Psoas muscle (tissue), 8 donors: ENCODE measurements at places on chromosomes 6 and 20. TPM values are rescaled to one million over a fixed set of nuclear protein-coding genes. Genes with fewer than 3 reads are reported as not detected.
A peak's percentile ranks its signal among the peaks of the same experiment; 100 is the strongest.

GRCh38 chr6:109344226-109344625, 38.0 kb downstream of the CD164 start:
- DNase-seq, result no peak

DNA sequence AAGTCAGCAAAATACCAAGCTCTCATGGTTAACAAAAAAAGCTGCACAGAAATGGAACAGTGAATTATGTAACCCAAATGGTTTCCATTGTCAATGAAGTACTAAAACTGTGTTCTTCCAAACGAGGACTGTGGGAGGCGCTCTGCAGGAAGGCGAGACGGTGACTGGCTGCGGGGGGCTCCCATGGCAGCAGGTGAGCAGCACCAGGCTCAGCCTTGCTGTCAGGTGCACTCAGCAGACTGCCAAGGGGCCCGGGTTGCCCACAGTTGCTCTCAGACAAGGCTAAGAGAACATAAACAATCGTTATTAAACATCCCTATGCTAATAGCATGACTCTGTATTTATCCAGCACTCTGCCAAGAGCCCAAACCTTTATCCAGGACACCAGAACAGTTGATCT, 630.3 kb upstream of the ARID1B start:
- no peak for DNase-seq

- DNase-seq, result no peak
Measured at GRCh38 chr6:42017021-42017643, 33.2 kb upstream of the TAF8 start.

DNA sequence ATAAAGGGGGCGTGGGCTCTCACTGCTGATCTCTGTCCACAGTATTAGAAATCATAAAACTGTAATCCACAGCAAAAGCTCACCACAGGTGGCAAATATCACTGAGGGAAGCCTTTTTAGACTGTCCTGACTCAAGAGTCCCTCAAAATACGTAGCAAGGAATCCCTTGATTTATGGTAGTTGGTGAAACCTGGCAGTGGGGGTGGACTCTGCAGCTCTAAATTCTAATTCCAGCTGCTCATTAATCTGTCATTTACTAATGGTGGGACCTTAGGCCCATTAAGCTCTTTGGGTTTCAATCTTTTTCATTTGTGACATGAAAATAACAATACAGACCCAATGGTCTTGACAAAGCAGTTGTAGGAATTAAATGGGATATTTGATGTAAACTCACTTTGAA, 32.3 kb downstream of the GMDS start:
- DNase-seq, result no peak

DNA sequence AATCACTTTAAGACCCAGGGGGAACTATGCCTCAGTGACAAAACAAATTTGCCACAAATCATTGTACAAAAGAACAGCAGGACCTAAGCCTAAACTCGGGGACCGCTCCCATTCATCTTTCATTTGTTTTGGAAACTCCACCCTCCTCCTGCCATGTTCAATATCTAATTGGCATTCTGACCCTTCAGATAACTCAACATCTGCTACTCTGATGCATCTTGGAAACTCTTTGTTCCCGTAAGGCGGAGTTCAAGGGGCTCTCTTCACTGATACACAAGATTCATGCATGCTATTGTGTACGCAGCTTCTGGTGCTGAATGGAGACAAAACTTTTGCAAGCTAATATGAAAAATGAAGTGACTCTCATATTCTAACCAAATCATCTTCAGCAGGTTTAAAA, 187.6 kb downstream of the ZFP64 start:
- no peak for DNase-seq

- no peak for DNase-seq
Measured at GRCh38 chr6:81613606-81614005, 138.9 kb downstream of the TENT5A start.

DNA sequence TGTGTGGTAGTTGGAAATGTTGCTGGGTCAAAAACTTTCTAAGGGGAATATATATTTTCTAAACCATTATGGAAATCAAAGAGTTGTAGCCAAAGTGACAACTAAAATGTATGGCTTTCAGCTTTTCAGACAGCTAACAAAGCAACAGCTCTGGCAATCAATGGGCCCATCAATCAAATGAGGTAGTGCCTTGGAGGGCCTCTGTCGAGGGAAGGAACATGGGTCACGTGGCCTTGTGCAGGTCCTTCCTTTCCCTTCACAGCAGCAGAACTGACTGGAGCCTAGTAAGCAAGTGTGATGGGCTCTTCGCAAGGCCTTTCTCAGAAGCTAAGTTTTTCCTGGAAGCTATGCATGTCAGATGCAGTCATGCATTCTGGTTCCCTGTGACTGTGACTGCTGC, 17.9 kb downstream of the FAXC start:
- DNase-seq, result no peak

- DNase-seq, result no peak
Measured at GRCh38 chr6:138673346-138674014, 100.1 kb upstream of the CCDC28A start.

DNA sequence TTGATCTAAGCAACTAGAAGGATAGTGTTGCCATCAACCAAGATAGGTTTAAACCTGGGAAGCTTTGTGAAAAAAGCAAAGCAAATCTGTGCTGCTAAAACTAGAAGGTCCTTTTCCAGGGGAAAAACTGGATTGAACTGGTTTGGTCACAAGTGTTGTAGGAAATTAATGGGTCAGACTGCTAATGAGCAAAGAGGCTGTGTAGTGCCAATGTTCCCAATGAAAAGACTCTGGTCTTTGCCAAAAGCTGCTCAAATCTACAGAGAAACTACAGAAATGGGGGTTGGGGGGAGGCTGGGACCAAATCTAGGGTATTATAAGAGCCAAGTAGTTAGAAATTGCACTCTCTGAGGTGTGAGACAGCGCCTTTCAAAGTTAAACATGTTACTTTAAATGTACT, 85.0 kb downstream of the PLCG1 start:
- no peak for DNase-seq

DNA sequence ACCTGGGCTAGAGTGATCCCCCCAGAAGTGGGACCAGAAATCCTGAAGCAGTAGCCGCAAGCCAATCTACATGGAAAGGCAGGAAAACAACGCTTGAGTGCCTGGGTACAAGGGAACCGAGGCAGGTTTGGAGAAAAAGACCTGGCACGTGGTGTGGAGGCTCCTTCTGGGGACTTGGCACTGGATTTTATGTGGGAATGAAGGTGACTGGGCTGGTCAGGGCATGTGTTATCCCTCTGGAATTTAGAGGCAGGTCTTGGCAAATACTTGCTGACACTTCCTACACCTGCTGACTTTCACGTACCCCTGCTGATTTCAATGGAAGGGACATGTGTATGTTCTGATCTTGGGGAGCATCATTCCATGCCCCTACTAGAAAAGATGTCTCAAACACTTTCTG, 25.0 kb upstream of the FAM217A start:
- DNase-seq, result no peak

DNA sequence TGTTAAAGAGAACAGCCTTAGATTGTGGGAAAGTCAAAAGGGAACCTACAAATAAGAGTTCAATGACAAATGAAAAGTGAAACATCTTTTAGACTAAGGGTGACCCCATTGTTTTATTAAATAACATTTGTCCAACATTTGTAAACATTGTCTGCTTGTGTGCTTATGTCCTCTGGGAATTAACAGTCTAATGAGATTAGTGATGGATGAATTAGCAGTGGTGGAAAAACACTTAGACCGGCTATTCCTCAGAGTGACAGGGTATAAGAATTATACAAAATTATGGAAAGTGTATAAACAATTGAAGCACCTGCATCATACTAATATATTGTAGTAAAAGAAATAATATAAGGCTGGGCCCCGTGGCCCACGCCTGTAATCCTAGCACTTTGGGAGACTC, 29.3 kb upstream of the HFE start:
- DNase-seq, result no peak

DNA sequence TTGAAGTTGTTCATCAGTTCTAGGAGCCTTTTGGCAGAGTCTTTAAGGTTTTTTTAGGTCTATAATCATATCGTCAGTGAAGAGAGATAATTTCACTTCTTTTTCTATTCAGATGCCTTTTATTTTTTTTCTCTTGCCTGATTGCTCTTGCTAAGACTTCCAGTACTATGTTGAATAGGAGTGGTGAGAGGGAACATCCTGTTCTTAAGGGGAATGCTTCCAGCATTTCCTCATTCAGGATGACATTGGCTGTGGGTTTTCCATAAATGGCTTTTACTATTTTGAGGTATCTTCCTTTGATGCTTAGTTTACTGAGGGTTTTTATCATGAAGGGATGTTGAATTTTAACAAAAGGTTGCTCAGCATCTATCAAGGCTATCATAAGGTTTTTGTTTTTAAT, 109.5 kb downstream of the CLVS2 start:
- no peak for DNase-seq

DNA sequence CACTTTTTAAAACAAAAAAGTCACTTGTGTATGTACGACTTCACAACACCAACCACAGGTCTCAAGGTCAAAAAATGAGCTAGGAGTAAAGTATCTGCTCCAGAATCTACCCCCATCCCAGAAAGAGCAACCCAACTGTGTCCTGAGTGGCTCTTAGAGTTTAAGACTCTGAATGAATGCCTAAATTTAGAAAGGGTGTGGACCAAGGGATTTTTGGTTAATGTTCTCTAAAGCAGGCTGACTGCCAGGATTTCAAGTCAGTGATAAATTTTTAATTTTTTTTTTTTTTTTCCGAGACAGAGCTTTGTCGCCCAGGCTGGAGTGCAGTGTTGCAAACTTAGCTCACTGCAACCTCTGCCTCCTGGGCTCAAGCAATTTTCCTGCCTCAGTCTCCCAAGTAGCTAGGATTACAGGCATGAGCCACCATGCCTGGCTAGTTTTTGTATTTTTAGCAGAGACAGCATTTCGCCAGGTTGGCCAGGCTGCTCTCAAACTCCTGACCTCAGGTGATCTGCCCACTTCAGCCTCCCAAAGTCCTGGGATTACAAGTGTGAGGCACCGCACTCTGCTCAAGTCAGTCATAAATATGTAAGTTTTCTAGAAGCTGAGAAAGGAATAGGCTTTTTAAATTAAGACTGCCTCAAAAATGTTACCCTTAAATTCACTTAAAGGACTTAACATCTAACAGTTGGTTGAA, 20.2 kb downstream of the STAU1 start:
- no peak for DNase-seq

GRCh38 chr6:55448451-55448850, 121.2 kb downstream of the GFRAL start:
- no peak for DNase-seq

DNA sequence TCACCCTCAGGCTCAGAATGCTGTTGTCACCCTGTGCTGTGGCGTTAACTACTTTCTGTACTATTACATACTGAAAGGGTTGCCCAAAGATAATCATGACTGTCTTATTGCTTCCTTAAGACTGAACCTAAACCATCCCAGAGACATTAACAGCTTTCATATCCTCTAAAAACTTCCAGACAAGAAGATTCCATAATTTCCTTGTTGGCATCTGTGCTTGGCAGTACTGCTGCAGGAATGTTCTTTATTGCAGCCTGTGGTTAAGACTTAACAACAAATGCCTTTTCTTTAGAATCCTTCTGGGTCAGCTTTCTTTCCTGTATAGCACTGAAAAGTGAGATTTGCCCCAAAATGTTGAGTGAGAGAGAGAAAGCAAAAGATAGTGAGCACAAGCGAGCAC, 109.7 kb downstream of the GJA10 start:
- no peak for DNase-seq

- peak; percentile 77 for DNase-seq
Measured at GRCh38 chr20:32358883-32359632, 927 bp downstream of the ASXL1 start.

Gene PTCRA
- polyA plus RNA-seq, result not detected

Gene NRN1
- 9.3 TPM for polyA plus RNA-seq

Gene HLA-DQB2
- not detected for polyA plus RNA-seq

Gene POM121L2
- 0.08 TPM for polyA plus RNA-seq

Gene LTB
- polyA plus RNA-seq, result 0.17 TPM

Gene ESR1
- 0.93 TPM for polyA plus RNA-seq

Gene COL19A1
- 0.01 TPM for polyA plus RNA-seq

Gene RGS17
- polyA plus RNA-seq, result 0.27 TPM

Gene KCNB1
- polyA plus RNA-seq, result 1.8 TPM

Gene MEI4
- polyA plus RNA-seq, result not detected

Gene RIMS1
- 0.04 TPM for polyA plus RNA-seq

Gene GJA10
- not detected for polyA plus RNA-seq
